ENCODE measurements at places on chromosomes 12 and 14.

GRCh38 chr12:112682586-112682985, 109.0 kb upstream of the RPH3A start:
- H3K27ac ChIP-seq, result no peak overlapping the region
- H3K4me3 ChIP-seq, result no peak overlapping the region
- H3K36me3 ChIP-seq, result no peaks in the 10 kb centered on the region
- no peak for DNase-seq
- H3K4me1 ChIP-seq, result no peaks in the 10 kb centered on the region
- peaks cover 47% of the 10 kb centered on the region for H3K27me3 ChIP-seq

DNA sequence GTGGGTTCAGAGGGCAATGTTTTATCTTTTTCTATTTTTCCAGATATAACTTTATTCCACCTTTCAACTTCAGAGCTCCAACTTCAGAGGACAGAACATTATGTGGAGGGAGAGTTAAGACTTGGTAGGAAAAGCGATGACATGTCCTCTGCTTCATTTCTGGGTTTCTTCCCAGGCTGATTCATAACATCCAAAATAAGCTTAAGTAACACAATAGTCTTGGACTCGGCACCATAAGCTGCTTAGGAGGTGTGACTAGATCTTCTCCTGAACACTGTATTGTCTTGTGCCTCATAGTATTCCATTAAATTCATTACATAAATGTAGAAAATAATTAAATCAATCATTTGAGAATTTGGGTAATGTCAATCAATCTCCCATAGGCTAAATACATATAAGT, 95.5 kb upstream of the PDE3A start:
- H3K27me3 ChIP-seq, result no peaks in the 10 kb centered on the region
- DNase-seq, result no peak
- H3K36me3 ChIP-seq, result no peaks in the 10 kb centered on the region

DNA sequence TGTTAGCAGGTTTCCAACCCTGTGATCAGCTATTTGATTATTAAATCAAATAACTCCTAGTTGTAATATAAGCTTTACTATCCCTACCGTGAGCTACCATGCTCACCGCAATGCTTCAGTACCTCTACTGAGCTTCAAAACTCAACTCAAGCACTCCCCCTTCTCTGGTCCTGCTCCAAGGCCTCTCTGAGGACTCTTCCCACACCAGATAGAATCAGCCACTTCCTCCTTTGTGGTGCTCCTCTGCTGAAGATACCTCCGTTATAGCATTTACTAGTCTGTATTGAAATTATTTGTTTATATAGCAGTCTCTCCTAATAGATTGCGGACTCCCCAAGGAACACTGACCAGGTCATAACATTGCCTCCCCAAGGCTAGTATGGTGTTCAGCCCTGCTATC, 17.5 kb downstream of the AREL1 start:
- no peaks in the 10 kb centered on the region for H3K27me3 ChIP-seq
- DNase-seq, result no peak
- H3K4me1 ChIP-seq, result peaks cover 6% of the 10 kb centered on the region
- H3K27ac ChIP-seq, result no peak overlapping the region

- peak overlapping the region; percentile 90 for H3K4me3 ChIP-seq
- H3K36me3 ChIP-seq, result peaks cover 21% of the 10 kb centered on the region
- peak overlapping the region; percentile 95 for H3K27ac ChIP-seq
- no peaks in the 10 kb centered on the region for H3K27me3 ChIP-seq
- DNase-seq, result peak; percentile 92
These were observed 2.8 kb upstream of the UBC start for GRCh38 chr12:124917135-124917840.

- no peak for DNase-seq
- H3K36me3 ChIP-seq, result peaks cover 5% of the 10 kb centered on the region
- peaks cover 42% of the 10 kb centered on the region for H3K27me3 ChIP-seq
- no peak overlapping the region for H3K4me3 ChIP-seq
- no peaks in the 10 kb centered on the region for H3K4me1 ChIP-seq
- H3K27ac ChIP-seq, result no peak overlapping the region
These were observed 59.5 kb downstream of the GALNT8 start for GRCh38 chr12:4779749-4780148.

GRCh38 chr14:66530526-66530925, 22.6 kb downstream of the GPHN start:
- H3K4me1 ChIP-seq, result peaks cover 27% of the 10 kb centered on the region
- no peaks in the 10 kb centered on the region for H3K36me3 ChIP-seq
- no peak overlapping the region for H3K27ac ChIP-seq
- no peak for DNase-seq
- no peaks in the 10 kb centered on the region for H3K27me3 ChIP-seq

DNA sequence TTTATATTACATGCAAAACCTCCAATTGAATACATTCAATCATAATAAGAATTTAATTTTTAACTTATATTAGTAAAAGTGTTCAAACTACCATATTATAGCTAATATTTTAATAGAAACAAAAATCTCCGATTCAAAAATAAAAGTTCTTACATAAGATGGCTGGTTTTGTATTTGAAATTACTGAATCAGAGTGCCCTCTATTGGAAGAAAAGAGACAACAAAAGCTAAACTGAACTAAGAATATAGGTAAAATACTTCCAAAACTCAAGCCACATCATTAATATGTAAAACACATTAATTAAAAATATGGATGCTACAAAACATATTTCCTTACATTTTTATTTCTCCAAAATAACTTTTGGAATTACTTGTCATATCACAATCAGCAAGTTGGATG, 120.3 kb downstream of the GARIN6 start:
- H3K4me3 ChIP-seq, result no peak overlapping the region
- no peak overlapping the region for H3K27ac ChIP-seq
- no peaks in the 10 kb centered on the region for H3K36me3 ChIP-seq

GRCh38 chr14:63535918-63536317, 7.3 kb downstream of the PPP2R5E start:
- H3K27me3 ChIP-seq, result no peaks in the 10 kb centered on the region
- no peak for DNase-seq
- H3K36me3 ChIP-seq, result peaks cover 33% of the 10 kb centered on the region
- no peak overlapping the region for H3K27ac ChIP-seq
- H3K4me1 ChIP-seq, result peaks cover 18% of the 10 kb centered on the region

DNA sequence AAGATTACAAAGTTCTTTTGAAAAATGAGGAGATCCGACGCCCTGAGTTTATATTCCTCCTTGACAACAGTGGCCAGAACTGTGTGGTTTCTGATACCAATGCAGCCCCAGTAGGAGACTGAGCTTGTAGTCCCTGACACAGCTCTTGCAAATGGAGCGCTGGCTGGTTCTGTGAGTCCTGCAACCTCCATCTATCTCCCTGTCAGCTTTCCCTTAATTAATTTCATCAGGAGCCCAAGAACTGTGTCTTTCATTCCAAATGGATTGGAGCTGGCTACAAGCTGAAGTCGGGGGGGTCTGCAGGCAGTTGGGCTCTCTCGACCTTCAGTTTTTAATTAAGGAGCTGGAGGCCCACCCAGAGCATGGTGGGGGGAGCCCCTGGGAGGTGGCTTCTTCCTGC, 160.6 kb downstream of the ADGRD1 start:
- H3K27ac ChIP-seq, result no peak overlapping the region
- no peak overlapping the region for H3K4me3 ChIP-seq
- peaks cover 6% of the 10 kb centered on the region for H3K36me3 ChIP-seq

- H3K4me1 ChIP-seq, result peaks cover 57% of the 10 kb centered on the region
- H3K27ac ChIP-seq, result peak overlapping the region; percentile 99
- H3K36me3 ChIP-seq, result peaks cover 3% of the 10 kb centered on the region
These were observed 13.8 kb upstream of the ZFP36L1 start for GRCh38 chr14:68806526-68807147.

DNA sequence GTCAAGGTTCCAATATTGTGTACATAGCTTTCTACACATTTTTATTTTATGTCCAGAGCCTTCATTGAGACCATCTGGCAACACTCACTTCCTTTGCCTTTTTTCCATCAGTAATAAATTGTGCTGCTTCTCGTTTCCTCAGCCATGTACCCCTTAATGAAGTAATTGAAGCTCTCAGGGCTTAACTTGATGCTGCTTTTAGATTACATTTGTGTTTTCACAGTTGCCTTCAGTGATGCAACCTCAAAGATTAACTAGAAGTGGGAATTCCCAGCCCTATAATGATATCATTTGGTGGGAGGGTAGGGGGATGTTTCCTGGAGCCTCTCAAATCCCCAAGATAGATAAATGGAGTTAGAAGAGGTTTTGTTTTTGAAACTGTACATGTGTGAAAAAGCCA, 80.2 kb upstream of the KRR1 start:
- no peak for DNase-seq
- peaks cover 12% of the 10 kb centered on the region for H3K27me3 ChIP-seq
- no peaks in the 10 kb centered on the region for H3K4me1 ChIP-seq
- H3K27ac ChIP-seq, result no peak overlapping the region
- no peak overlapping the region for H3K4me3 ChIP-seq

DNA sequence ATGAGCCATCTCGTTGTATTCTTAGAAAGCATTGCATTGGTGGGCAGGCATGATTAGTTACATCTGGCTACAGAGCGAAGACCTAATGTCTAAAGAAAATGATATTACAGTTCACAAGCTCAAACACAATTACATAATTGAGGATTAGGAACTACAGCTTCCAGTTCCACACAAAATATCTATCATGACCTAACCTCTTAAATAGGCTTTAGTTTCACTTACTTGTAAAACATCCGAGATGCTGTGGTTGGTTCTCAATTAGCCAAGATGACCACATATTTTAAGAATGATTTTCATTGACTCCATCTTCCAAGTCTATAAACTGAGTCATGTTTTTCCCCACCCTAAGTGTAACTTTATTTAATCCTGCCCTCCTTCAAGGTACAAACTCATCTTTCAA, 69.5 kb downstream of the LRIG3 start:
- H3K36me3 ChIP-seq, result no peaks in the 10 kb centered on the region
- DNase-seq, result no peak
- H3K4me1 ChIP-seq, result no peaks in the 10 kb centered on the region
- H3K4me3 ChIP-seq, result no peak overlapping the region
- H3K27me3 ChIP-seq, result no peaks in the 10 kb centered on the region

GRCh38 chr12:111102102-111102739, 181.8 kb upstream of the MYL2 start:
- H3K27ac ChIP-seq, result no peak overlapping the region
- H3K4me1 ChIP-seq, result peaks cover 8% of the 10 kb centered on the region
- DNase-seq, result no peak
- no peaks in the 10 kb centered on the region for H3K36me3 ChIP-seq
- H3K4me3 ChIP-seq, result no peak overlapping the region

GRCh38 chr12:120979862-120980696, 1.7 kb downstream of the HNF1A start:
- no peaks in the 10 kb centered on the region for H3K4me1 ChIP-seq
- no peak overlapping the region for H3K4me3 ChIP-seq
- DNase-seq, result no peak
- no peak overlapping the region for H3K27ac ChIP-seq
- peaks cover 8% of the 10 kb centered on the region for H3K36me3 ChIP-seq
- peaks cover 4% of the 10 kb centered on the region for H3K27me3 ChIP-seq

DNA sequence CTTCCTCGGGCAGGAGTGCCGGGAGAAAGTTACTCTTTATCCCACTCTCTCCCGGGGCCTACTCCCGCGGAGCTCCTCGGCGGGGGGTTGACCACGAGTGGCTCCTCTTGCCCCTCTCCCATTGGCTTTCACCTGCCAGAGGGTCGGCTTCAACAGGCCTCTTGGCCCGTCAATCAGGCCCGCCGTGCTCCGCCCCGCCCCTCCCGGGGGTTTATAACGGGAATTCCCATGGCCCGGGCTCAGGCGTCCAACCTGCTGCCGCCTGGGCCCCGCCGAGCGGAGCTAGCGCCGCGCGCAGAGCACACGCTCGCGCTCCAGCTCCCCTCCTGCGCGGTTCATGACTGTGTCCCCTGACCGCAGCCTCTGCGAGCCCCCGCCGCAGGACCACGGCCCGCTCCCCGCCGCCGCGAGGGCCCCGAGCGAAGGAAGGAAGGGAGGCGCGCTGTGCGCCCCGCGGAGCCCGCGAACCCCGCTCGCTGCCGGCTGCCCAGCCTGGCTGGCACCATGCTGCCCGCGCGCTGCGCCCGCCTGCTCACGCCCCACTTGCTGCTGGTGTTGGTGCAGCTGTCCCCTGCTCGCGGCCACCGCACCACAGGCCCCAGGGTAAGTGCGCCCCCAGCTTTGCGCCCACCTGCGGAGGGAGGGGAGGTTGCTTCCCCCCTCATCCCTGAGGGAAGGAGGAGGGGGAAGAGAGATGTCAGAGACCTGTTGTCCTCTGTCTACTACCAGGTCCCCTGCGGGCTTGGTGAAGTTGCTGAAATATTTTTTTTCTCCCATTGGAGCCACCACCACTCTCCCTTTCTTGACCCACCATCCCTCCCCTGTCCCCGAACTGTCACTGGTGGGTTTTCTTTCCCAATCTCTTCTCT, at the start of gene SMOC1:
SMOC1 (plus strand) TSS at position 242 of the 869 bp plus-strand sequence; CDS start at position 505, 263 bp downstream.
- peaks cover 36% of the 10 kb centered on the region for H3K27me3 ChIP-seq
- H3K36me3 ChIP-seq, result no peaks in the 10 kb centered on the region
- no peak for DNase-seq
- no peak within 1 kb of the TSS for H3K27ac ChIP-seq
- no peak within 1 kb of the TSS for H3K4me3 ChIP-seq

GRCh38 chr14:54040846-54041245, 84.2 kb upstream of the BMP4 start:
- no peak for DNase-seq
- H3K36me3 ChIP-seq, result no peaks in the 10 kb centered on the region
- H3K27ac ChIP-seq, result no peak overlapping the region
- peaks cover 8% of the 10 kb centered on the region for H3K27me3 ChIP-seq

DNA sequence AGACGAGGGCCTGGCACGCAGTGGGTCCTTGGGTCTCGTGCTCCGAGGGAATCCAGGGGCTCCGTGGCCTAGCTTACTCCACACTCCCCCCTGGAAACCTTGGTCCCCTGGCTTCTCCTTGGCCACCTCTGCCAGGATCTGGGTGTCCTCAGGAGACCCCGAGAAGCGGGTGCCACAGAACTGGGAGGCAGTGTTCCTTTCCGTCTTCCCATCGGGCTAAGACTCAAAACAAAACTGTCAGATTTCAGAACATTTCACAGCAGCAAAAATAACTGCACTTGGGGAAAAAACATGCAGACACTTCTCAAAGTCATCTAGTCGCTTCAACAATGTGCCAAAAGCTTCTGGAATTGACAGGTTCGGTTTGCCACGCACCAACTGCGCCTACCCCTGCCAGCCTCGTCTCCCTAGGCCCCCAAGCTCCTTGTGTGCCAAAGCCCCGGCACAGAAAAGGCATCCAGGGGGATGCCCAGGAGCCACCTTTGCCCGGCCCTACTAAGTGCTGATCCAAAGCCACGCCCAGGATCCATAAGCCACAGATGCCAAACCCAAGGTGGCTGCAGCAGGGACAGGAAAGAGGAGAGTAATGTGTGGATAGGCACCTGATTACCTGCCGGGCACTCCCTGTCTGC, 58.4 kb upstream of the DIO3 start:
- no peak overlapping the region for H3K27ac ChIP-seq
- H3K4me1 ChIP-seq, result no peaks in the 10 kb centered on the region
- DNase-seq, result no peak

Measured in naive B cell (primary cell).